ENCODE measurements at places on chromosomes 12 and 14. TPM values are rescaled to one million over a fixed set of nuclear protein-coding genes. Genes with fewer than 3 reads are reported as not detected.

The SUSD6 gene
- total RNA-seq = 5.6 TPM

The CLBA1 gene
- 8.0 TPM for total RNA-seq

The PLEK2 gene
- total RNA-seq = 0.51 TPM

The STAB2 gene
- not detected for total RNA-seq

The SERPINA10 gene
- total RNA-seq = not detected

The LMO3 gene
- total RNA-seq = 0.50 TPM

The CNTN1 gene
- total RNA-seq = 0.26 TPM

The OAS3 gene
- 2.6 TPM for total RNA-seq

The OTUB2 gene
- 1.5 TPM for total RNA-seq

The P3H3 gene
- 72.4 TPM for total RNA-seq

All from fibroblast of lung (primary cell).